AML-193 (cell line): ENCODE measurements at places on chromosomes 1 and 21.
A peak's percentile ranks its signal among the peaks of the same experiment; 100 is the strongest.

GRCh38 chr1:108560874-108561459 is 1.1 kb downstream of the EEIG2 start:
- DNase-seq = peak; percentile 80

DNA sequence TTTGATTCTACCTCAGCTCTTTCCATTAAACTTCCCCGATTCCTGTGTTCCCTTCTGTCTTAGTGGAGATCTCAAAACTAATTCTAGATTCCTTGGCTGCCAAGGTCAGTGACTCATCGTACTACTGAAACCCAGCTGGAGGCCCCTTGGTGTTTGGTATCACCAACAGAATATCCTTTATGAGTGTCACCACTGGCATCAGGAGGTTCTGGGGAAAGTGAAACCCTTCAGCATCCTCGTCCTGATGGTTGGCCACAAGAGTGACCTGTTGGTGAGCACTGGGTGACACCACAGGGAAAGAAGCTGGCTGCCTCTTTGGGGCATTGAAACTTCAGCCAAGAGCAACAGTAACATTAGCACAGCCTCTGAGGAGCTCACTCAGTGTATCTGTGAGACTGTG is 9.6 kb downstream of the RAB42 start:
- no peak for DNase-seq

- DNase-seq = peak; percentile 26
Observed at GRCh38 chr1:21337928-21338572, 47.8 kb upstream of the ECE1 start.

- peak; percentile 56 for DNase-seq
Observed at GRCh38 chr21:22791986-22792560, 1793.9 kb downstream of the NCAM2 start.

DNA sequence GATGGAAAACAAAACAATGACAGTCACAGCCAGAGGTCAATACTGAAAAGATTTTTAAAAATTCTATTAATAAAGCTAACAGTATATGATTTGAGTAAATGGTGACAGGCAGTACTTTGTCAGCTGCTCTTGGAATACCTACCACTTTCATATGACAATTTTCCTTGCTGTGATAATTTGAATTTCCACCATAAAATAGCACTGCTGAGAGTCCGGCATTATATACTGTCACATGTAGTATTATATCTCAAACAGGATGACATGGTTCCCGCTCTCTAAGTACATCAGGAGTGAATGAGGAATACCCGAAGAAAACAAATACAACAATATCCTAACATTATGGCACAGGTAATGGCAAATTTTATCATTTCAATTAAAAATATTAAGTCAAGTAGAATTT is 146.8 kb upstream of the TMPRSS15 start:
- no peak for DNase-seq

DNA sequence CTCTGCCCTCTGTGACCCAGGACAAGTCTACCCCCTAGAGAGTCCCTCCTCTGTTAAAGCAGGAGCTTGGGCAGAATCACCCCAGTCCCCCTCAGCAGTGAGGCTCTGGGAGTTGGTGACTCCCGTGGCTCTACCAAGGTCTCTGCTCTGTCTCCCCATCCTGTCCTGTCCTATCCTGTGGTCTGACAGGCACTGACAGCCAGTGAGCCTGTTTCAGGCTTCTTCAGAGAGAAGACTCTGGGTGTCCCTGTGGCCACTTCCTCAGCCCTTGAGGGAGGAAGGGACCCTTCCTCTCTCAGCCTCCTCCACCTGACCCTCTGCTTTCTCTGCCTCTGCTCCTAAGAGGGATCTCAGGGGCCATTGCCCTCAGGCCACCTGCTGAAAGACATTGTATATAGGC is 148.7 kb downstream of the FCRL5 start:
- no peak for DNase-seq

DNA sequence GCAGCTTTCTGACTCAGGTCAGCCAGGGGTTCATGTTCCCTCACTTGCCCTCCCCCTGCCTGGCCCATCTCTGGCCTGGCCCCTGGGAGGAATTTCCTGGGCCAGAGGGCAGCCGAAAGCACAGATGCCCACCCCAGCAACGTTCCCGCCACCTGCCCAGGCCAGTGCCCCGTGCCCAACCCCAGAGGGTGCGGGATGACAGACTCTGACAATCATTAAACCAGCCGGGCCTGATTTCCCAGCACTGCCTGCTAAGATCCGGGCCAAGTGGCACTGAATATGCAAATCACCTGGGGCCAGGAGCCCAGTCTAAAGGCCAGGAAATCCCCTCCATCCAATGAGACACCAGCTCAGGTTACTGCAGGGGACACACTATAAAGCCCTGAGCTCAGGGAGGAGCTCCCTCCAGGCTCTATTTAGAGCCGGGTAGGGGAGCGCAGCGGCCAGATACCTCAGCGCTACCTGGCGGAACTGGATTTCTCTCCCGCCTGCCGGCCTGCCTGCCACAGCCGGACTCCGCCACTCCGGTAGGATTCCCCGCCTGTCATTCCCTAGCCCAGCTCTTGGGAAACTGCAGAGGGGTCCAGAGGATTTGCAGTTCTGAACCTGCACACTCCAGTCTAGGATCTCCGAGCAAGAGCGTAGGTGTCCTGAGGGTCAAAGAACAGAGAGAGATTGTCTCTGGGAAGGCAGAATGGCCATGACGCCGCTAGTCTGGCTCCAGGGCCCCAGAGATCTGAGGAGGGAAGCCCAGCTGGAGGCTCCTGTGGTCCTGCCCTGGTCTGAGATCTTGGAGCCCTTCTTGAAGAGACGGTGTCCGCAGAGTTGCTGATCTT is at the start of gene ELF3:
Gene ELF3 (plus strand): TSS at position 408 of the 836 bp plus-strand sequence. CDS start 550 bp downstream, outside the sequence.
- no peak for DNase-seq

- DNase-seq = no peak
Observed at GRCh38 chr21:44612029-44612486, at the start of gene KRTAP10-8. KRTAP10-8 (plus strand) TSS chr21:44612079; CDS start chr21:44612101, 22 bp downstream.

GRCh38 chr1:57506941-57507340 is 83.1 kb upstream of the DAB1 start:
- no peak for DNase-seq

DNA sequence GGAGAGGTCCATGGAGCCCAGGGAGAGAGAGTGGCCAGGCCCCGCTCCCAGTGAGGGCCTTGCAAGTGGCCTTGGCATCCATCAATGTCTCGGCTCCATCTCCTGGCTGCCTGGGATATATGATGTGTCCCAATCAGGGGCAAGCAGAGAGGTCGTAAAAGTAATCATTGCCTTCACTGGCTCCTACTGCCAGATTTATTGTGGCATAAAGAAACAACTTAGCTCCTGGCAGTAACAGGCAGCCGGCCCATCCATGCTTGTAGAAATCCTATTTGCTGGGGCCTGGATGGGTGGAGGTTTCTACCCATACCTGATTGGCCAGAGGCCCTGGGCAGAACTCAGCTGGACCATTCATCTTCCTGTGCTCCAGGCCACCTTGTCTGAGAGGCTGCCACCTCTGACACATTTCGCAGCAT is 272.6 kb downstream of the MATN1 start:
- DNase-seq = no peak
